ENCODE measurements at places on chromosomes 2 and 18.
A peak's percentile ranks its signal among the peaks of the same experiment; 100 is the strongest.

- DNase-seq, result no peak
These were observed 42.2 kb upstream of the TBR1 start for GRCh38 chr2:161373942-161374341.

DNA sequence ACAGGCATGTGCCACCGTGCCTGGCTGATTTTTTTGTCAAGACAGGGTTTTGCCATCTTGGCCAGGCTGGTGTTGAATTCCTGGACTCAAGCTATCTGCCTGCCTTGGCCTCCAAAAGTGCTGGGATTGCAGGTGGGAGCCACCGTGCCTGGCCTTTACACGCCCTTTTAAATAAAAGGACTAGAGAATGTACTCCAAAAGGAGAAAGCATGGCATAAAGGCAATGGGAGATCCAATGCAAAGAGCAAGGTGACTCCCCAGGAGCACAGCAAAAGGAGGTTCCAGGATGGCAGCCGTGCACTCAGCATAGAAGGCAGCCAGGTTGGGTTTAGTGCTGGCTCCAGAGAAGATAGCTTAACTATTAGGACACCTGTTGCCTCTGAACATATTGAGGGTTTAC, 27.1 kb downstream of the ASB1 start:
- no peak for DNase-seq

DNA sequence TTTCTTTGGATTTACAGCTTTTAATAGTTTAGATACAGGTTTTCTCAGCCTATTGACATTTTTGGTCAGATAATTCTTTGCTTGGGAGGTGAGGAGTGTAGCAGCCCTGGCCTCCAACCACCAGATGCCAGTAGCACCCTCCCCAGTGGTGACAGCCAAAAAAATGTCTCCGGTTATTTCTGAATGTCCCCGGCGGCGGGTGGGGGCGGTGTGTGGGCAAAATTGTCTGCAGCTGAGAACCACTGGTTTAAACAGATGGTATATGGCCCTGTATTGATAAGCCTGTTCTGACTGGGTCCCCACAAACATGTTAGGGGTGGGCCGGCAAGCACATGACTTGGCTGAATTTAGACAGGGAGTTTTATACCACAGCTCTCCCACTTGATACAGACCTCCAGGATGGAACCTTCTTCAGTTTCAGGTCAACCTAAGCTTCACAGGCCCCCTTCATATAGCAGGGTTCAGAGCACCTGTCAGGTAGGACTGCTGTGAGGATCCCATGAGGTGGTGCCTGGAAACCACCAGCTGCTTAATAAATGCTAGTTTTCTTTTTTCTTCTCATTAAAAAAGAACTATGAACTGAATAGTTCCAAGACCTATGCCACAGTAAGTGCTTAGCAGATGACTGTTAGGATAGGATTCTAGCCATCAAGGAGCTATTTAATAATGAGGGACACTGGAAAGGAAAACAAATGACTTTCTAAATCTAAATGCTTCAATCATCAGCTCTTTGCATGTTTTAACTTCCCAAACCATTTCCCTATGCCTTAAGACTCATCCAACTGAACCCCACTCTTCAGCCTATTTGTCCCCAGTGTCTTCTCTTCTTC, 18.1 kb downstream of the LPIN2 start:
- peak; percentile 67 for DNase-seq

DNA sequence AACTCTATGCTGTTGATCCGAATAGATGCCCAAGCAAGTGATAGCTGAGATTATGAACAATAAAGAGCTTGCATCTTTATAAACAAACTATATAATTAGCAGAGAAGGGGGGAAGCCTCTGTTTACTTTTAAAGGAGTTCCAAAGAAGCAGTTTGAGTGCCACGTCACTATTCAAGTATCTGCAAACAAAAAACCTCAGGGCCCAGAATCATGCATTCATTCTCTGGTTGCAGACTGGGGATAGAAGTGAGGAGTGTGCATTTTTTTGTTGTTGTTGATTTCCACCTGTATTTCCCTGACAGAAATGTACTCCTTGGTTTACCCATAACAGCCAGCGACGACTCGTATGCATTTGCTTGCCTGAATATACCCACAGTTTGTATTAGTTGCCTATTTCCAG, 264.3 kb downstream of the PTGR3 start:
- no peak for DNase-seq

GRCh38 chr2:27796791-27797765, 25.6 kb downstream of the MRPL33 start:
- DNase-seq, result no peak

DNA sequence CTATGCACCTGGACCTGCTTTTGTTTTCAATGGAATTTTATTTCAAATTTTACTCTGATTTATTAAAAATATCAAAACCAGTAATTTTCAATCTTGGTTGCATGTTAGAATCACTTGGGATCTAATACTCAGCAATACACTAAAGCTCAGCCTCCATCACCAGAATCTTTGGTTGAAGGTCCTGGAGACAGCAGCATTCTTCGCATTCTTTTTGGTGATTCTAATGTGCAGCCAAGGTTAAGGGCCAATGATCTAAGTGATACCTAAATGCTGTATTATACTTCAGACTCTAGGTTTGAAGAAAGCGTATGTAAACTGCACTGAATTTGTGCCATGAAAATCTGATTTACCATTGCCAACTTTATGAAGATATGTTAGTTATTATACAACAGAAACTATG, 493.1 kb downstream of the XIRP2 start:
- no peak for DNase-seq

DNA sequence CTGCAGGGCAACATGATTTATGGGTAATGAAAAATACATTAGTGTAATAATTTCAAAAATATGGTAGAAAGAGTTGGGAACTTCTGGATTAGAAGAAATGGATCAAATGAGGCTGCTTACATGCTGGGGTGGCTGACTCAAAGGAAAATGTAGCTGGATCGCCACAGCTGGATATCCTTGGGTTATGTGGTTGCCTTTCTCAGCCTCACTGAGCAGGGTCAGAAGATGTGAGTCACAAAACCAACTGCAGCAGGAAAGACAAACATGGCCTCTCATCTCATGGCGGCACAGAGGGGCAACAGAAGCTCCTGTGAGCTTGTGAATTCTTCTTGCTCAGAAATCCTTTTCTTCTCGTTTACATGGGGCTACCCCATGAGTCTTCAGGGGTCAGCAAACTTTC, 317.1 kb upstream of the SPRED2 start:
- no peak for DNase-seq

GRCh38 chr2:201785135-201785534, 4.4 kb upstream of the ALS2 start:
- no peak for DNase-seq

- no peak for DNase-seq
These were observed 548.6 kb downstream of the LRP1B start for GRCh38 chr2:141582213-141582612.

GRCh38 chr2:10123281-10123680, 742 bp downstream of the RRM2 start:
- no peak for DNase-seq

GRCh38 chr2:200385063-200385635, 78.7 kb downstream of the SPATS2L start:
- DNase-seq, result no peak

DNA sequence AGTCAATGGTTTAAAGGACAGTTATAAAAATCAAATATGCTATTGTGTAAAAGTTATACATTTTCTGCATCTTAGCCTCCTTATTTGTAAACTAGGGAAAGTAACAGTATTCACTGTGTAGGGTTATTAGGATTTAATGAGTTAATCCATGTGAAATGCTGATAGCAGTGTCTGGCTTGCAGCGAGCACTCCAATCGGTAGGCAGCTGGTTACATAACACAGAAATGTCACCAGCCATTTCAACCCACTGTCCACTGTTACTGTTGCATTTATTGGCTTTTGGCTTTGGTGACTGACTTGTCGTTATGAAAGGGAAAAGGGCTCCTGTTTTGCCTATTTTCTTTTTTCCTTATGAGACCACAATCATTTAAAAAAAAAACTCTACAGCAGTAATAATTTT, 38.9 kb downstream of the ID2 start:
- no peak for DNase-seq

- no peak for DNase-seq
These were observed 28.4 kb downstream of the CNRIP1 start for GRCh38 chr2:68291314-68291713.

GRCh38 chr2:133418671-133419070, 149.6 kb downstream of the NCKAP5 start:
- DNase-seq, result no peak

DNA sequence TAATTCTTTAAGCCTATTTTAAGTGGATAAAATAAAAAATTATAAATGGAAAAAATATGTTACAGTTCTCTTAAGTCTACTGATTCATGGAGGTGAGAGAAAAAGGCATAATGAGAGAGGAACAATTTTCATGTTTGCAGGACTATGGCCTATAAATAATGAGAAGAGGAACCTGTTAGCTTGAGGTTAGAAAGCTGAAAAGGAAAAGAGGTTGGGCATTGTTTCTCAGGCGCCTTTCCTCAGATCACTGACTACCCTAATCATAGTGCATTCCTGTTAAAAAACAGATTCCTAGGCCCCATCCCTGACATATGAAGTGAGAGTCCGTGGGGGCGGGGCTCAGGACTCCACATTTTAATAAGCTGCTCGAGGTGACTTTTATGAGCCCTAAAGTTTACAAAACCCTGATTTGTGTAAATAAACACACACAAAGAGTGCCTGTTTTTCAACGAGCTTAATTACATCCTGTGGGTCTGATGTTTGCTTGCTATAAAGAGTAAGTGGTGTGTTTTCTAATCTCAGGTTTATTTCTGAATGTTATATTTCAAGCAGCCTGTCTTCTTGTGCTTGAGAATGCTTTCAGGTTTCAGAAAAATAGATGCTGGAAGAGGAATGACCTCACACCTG, 335.5 kb downstream of the CLIP4 start:
- DNase-seq, result no peak

GRCh38 chr2:101002562-101003277, 631 bp downstream of the RPL31 start:
- DNase-seq, result no peak

DNA sequence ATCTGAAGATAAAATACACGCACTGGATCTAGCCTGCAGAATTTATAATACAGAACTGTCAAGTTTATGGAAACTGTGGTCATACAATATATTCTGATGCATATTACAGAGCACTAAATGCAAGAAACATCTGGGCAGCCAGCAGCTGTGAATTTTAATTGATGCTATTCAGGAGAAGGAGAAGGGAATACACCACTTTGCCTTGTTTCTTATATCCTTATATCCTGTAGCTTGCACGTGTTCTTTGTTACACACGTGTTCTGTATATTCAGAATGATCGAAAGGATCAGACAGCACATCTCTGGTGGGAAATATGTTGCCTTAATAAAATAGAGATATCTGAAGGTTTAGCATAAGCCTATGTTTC, 335.8 kb downstream of the AGPS start:
- DNase-seq, result no peak

- DNase-seq, result no peak
These were observed 30.0 kb upstream of the HS6ST1 start for GRCh38 chr2:128348701-128349100.

GRCh38 chr2:133753665-133754064, 185.4 kb upstream of the NCKAP5 start:
- DNase-seq, result no peak

DNA sequence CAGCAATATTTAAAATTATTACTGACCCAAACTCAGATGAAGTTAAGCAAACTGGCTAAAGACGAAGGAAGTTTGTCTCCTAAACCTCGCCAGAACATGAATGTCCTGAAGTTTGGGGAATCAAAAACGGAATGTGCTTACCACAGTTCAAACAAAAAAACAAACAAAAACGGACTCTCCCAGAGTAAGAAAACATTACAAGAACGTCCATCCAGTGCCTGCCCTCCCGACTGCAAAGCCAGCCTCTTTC, 1.1 kb downstream of the KANSL1L start:
- no peak for DNase-seq

DNA sequence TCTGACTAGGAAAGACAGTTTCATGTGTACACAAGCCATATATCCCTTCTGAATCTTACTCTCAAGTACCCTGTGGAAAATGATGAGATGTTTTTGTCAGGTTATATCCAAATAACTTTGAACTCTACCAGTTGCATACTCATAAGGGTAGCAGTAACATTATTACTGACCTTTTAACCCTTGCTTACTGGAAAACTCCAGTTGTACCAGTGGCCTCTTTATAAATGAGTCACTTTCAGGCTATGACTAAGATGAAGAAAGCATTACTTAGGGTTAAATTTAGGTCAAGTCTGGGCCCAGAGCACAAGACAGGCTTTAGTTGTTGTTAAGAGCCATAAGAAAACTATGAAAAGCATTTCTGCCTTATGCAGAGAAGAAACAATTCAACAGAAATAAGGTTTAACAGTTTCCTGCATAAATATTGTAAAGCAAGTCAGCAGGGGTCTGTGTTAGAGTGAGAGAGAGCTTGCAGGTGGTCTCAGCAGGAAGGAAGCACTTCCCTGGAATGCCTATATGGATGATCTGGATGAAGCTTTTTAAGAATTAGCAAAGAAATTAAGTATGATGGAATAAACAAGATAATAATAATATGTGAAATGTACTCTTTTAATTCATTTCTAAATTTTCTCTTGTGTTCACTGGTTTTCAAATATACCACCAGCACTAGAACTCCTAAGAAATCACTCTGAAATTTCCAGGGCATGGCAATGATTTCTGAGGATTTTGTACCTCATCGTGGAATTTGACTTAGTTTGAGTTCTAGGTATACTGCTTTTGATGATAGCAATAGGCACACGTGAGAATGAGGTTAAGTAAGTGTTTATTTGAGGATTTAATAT, 126.6 kb downstream of the UBE2E3 start:
- no peak for DNase-seq

DNA sequence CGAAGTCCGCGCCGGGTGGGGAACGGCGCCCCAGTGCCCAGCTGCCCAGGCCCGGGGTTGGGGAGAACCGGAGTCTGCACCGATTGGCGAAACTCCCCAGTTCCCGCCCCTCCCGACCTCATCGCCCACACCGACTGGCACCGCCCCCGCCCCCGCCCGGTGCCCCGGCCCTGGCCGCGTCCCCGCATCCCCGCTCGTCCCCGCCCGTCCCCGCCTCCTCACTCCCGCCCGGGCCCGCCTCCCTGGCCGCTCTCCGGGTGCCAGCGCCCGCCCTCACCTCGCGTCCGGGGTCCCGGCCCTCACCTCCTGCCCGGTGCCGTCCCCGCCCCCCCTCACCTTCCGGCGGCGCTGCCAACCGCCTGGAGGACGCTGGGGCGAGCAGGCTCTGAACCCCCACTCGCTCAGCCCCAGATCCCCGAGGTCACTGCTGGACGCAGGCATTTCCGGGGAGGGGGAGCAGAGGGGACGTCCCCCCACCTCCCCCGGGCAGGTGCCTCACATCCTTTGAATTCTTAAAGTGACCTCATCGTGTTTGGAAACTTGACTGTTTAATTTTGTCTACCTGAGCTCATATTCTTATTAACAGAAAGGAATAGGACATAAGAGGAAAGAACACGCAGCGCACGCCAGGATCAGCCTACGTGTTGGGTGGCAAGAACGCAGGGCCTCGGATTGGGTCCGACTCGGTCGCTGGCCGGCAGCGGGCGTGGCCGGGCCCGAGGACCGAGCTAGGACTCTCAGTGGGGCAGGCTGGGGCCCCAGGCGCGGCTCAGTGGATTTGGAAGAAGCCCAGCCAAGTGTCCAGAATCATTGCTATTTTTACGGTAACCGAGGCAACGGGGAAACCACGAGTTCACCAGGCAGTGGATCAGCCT, at the start of gene FAM110C:
TSS of gene FAM110C (minus strand) at position 35 of the 875 bp plus-strand sequence. CDS start 120 bp downstream, outside the sequence.
- peak; percentile 44 for DNase-seq

GRCh38 chr2:219297766-219298456, 11.3 kb downstream of the PTPRN start:
- DNase-seq, result no peak

- no peak for DNase-seq
These were observed 20.7 kb downstream of the OTOF start for GRCh38 chr2:26457251-26457666.

All from activated CD4-positive, alpha-beta T cell treated with anti-CD3 and anti-CD28 coated beads for 4 hours (primary cell).